Fibroblast of skin of scalp (primary cell): ENCODE measurements at places on chromosomes 3 and 15.
A peak's percentile ranks its signal among the peaks of the same experiment; 100 is the strongest.

- peak; percentile 82 for DNase-seq
Measured at GRCh38 chr3:106013971-106014370, 145.2 kb upstream of the CBLB start.

- no peak for DNase-seq
Measured at GRCh38 chr3:194988495-194989165, 282.3 kb downstream of the XXYLT1 start.

DNA sequence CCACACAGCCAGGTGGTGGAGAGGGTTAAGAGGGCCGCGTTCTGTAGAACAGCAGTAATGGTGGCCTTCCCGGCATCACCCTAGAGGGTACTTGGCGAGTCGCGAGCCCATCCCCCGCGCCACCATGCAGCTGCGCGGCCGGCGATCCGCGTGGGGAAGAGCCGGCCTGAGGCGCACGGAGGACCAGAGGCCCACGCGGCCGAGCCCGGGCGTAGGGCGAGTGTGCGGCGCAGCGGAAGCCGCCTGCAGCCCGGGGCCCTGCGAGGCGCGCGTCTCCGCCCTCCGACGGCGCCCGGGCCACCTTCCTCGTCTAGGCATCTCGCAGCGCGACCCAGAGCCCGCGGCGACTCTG is 423 bp downstream of the TKT start:
- DNase-seq: no peak

GRCh38 chr3:144361002-144361401 is 389.4 kb downstream of the DIPK2A start:
- peak; percentile 25 for DNase-seq

- no peak for DNase-seq
Measured at GRCh38 chr3:11283139-11283475, 10.9 kb downstream of the ATG7 start.

GRCh38 chr3:134359121-134360010 is 14.9 kb downstream of the AMOTL2 start:
- DNase-seq: no peak

GRCh38 chr3:62445275-62445674 is 71.9 kb upstream of the FEZF2 start:
- DNase-seq: peak; percentile 20

- DNase-seq: no peak
Measured at GRCh38 chr15:40933517-40933902, 4.4 kb downstream of the DLL4 start.

- DNase-seq: no peak
Measured at GRCh38 chr15:73784291-73784690, 31.1 kb upstream of the INSYN1 start.

DNA sequence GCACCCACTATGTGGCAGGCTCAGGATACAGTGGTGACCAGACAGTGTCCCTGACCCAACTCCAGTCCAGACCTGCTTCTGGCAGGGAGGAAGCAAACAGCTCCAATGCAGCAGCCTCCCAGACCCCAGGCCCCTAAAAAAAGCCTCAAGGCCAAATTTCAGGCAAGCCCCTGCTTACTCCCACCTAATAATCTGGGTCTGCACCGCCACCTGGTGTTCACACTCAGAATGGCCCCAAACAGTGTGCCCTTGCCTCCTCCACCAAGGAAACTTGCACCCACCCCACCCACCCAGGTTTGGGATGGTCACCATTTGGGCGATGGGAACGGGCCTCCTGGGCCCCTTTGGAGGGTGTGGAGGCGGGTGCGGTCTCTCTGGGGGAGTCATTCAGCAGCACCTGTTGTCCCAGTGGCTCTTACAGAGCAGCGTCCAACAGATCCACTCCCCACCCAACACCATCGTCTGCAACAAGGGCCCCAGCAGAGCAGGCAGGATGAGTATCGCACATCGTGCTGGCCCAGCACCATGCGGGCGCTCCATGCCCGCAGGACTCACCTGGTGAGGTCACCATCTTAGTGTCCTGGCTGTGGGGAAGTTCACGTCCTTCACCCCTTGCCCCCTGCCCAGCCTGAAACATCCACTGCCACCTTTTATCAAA is 17.3 kb downstream of the C3orf18 start:
- DNase-seq: peak; percentile 37

- peak; percentile 50 for DNase-seq
Measured at GRCh38 chr3:113096188-113096892, 105.6 kb downstream of the GTPBP8 start.

GRCh38 chr3:77039606-77040171 is at the start of gene ROBO2:
Gene ROBO2 (plus strand): TSS chr3:77040099. CDS start chr3:77040786, 687 bp downstream.
- peak; percentile 65 for DNase-seq

DNA sequence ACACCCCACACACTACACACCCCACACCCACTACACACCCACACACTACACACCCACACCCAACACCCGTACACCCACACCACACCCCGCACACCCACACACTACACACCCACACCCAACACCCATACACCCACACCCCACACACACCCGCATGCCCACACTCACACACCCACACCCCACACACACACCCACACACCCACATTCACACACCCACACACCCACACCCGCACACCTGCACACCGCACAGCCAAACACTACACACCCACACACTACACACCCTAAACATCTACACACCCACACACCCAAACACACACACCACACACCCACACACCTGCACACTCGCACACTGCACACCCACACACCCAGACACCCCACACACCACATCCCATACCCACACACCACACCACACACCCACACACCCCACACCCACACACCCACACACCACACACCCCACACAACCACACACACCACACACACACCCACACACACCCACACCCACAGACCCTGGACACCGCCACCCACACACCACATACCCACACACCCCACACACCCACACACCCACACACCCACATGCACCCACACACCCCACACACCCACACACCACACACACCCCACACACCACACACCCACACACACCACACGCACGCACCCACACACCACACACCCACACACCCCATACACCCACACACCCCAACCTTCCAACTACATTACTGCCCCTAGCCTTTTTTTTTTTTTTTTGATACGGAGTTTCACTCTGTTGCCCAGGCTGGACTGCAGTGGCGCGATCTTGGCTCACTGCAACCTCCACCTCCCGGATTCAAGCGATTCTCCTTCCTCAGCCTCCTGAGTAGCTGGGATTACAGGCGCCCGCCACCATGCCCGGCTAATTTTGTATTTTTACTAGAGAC is 16.9 kb downstream of the CEP19 start:
- no peak for DNase-seq

GRCh38 chr3:66403323-66403990 is 97.4 kb downstream of the LRIG1 start:
- no peak for DNase-seq

DNA sequence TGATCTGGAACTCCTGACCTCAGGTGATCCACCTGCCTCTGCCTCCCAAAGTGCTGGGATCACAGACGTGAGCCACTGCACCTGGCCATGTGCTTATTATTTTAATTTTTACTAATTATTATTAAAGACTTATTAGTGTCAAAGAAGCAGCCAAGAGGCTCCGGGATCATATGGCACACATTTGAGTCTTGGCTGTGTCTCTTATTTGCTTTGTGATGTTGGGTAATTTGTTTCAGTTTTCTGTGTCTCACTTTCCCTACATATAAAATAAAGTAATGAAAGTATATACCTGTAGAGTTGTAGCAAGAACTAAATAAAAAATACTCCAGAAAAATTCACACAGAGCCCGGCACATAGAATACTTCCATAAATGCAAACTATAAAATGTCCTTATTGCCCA is 238.0 kb upstream of the TBL1XR1 start:
- DNase-seq: no peak

GRCh38 chr3:125240496-125240895 is 27.9 kb upstream of the SLC12A8 start:
- peak; percentile 55 for DNase-seq

DNA sequence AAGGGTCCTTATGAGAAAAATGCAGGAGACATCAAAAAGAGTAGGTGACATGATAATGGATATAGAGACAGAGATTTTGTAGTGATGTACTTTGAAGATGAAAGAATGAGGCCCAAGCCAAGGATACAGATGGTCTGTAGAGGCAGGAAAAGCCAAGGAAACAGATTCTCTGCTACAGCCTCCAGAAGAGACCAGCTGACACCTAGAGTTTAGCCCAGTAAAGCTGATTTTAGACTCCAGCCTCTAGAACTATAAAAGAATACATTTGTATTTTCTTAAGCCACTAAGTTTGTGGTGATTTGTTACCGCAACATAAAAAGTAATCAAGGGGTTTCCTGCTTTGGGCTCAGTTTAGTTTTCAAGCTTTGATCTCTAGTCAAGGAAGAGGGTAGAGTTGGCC is 64.8 kb downstream of the STRIT1 start:
- DNase-seq: no peak

DNA sequence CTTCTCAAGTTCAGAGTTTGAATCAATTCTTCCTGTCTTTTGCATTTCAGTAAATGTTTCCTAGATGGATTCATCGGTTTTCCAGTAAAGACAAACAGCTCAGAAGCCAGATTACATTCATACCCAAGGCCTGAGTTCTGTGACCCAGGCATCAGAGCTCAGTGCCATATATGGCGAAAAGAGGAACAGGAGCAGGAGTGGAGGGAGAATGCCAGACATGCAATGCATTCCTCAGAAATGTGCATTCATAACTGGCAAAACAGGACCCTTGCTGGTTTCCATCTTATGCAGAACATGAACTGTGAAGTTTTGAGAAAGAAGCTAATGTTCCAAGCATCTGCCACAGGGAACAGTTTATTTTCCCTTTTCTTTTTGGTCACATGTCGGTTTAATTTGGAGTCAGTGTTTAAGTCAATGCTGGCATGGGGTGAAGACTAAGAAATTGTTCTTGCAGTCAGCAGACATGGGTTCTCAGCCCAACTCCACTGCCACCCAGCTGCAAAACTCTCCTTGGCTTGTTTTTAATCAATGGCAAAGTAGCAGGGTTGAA is 116.5 kb downstream of the LPP start:
- peak; percentile 99 for DNase-seq

GRCh38 chr3:155185631-155186071 is 105.5 kb downstream of the MME start:
- DNase-seq: peak; percentile 68

GRCh38 chr3:5136211-5136918 is 14.3 kb downstream of the ARL8B start:
- DNase-seq: no peak

DNA sequence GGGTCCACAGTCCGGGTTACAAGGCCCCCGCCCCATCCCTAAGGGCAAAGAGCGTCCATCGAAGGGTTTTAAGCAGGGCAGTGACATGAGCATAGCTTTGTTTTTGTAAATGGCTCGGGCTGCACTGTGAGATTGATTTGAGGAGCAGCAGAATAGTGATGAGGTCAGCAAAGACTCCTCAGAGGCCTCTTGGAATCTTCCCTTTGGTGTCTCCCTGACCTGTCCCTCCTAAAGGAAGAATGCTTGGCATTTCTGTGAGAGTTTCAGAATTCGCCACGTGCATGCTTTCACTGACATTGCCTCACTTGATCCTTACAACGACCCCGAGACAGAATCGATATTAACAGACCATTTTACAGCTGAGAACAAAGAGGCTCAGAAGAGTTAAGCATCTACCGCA is 20.3 kb downstream of the LAMP3 start:
- peak; percentile 19 for DNase-seq

DNA sequence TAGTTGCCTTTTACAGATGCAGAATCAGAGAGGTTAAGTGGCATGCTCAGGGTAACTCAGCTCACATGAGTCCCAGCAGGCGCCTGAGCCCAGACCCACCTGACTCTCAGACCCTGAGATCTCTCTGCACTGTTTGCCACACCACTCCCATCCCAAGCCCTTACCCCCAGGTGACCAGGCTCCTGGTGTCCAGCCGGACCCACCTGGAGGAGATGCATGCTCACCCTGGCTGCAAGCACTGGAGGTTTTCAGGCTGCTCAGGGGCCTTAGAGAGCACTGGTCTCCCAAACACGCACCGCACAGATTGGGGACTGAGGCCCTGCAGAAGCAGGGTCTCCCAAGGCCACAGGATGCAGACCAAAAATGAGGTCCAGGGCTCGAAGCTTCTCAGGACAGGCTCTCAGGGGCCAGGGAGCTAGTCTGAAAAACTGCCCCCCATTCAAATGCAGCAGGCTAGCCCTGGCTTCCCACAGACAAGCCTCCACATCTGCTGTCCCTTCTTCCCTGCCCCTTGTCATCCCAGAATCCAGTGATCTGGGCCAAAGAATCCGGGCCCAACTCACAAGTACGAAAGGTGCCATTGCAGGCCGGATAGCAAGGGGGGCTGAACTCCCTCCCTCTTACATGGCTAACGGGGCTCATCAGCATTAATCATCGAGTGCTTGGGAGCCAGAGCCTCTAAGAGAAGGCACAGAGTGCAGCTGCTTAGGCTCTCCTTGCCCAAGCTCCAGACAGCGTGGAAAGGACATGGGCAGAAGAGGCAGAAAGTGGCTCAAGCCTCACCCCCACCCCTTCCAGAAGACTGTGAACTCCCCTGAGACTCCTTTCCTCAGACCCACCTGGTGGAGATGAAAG is 90.2 kb upstream of the PRR20G start:
- no peak for DNase-seq

- DNase-seq: peak; percentile 39
Measured at GRCh38 chr3:189787632-189788031, 156.4 kb downstream of the TP63 start.

DNA sequence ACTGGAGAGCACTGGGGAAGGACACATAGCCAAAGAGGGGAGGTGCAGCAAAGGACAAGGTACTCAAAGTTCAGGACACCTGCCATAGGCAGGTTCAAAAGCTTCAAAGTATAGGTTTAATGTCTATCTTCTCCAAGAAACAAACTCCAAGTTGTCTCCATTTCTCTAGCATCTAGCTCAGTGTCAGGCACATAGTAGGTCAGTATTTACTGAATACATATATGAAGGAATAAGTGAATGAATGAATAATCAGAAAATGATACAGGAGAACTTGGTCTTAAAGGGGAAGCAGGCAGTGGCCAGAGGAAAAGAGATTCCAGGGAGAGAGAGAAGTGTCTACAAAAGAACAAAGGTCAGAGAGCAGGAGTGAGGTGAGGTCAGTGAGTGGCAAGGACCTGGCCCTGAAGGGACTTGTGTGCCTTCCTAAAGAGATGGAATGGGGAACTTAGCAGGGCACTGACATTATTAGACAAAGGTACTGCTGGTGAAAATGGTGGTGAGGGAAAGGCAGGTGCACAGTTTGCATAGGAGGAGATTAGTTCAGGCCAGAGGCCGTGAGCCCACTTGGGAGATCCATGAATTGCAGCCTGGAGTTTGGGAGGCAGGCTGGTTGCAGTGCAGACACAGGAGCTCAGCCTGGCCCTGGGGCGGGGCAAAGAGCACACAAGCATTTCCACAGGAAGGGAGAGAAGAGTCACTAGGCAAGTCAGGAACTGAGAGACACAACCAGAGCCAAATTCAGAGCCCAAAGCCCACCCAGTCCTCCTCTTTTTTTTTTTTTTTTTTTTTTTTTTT is 21.4 kb downstream of the TBC1D2B start:
- DNase-seq: no peak

- DNase-seq: no peak
Measured at GRCh38 chr3:121976727-121977126, 45.3 kb downstream of the ILDR1 start.

DNA sequence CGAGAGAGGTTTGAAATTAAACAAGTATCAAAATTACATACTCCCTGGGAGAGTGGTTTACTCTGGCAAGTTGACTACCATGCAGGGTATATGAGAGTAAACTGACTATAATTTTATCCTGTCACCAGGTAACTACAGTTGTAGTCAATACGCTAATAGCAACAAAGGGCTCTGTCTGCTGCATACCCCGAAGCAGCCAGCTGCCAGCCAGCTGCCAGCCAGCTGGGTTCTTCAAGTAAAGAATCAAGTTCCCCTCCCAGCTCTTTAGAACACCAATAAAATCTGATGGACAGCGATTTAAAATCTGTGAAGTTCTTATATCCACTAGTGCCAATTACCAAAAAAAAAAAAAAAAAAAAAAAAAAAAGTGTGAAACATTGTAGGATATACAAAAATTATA is 417.7 kb upstream of the CFAP20DC start:
- no peak for DNase-seq
